ENCODE measurements at places on chromosomes 7 and 10. TPM values are rescaled to one million over a fixed set of nuclear protein-coding genes. Genes with fewer than 3 reads are reported as not detected.

DNA sequence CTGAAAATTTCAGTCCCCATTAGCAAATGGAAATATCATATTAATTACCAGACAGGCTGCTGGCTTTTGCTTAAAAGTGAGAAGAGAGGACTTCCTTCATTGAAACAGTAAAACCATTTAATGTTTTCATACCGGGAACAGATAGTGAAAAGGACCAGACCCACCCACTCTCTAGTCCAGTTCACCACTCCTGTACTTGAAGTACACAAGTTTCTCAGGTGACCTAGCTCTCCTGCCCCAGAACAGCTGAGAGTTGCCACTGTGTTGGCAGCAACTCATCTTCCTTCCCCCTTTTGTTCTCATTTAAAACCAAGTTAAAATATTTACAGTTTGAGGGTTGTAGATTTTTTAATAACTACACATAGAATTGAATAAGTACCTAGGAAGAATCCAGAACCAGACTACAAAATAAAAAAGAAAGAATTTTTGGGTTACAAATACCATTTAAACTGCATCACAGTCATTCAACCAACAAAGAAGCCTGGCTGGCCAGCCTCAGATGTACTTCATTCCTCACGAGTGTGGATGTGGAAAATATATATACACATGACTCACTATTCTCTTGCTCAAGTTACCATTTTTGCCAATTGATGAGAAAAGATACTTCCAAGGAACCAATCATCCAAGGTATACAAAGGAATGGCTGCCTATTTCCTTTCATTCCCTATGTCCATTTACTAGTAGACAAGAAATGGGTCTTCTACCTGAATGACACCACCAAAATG, 68.1 kb downstream of the VPS41 start:
- H3K4me3 ChIP-seq, result no peak overlapping the region
- H3K27me3 ChIP-seq, result no peaks in the 10 kb centered on the region

GRCh38 chr10:81108516-81109199, 571.0 kb downstream of the SH2D4B start:
- DNase-seq, result no peak
- no peak overlapping the region for H3K27ac ChIP-seq
- no peaks in the 10 kb centered on the region for H3K36me3 ChIP-seq

Gene COL17A1
- 41.3 TPM for total RNA-seq

Gene UBE3C
- total RNA-seq, result 77.6 TPM

DNA sequence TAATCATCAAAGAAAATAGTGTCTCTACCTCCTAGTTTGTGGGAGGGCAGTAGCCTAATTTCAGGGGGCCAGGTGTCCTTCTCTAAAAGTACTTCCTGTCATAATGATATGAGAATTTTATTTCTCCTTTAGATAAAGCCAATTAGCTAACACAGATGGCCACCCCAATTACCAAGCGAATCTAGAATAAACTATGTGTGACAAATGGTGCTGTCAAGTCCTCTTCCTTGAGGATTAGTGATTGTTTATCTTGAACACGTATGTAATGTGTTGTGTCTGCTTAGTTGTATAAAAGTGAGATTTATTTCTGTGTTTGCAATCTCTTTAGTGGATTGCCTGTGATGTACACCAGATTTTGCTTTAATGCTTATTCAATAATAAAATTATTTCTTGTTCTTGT, 1120.0 kb downstream of the SORCS1 start:
- no peak overlapping the region for H3K4me3 ChIP-seq
- no peaks in the 10 kb centered on the region for H3K27me3 ChIP-seq
- no peak overlapping the region for H3K27ac ChIP-seq
- H3K4me1 ChIP-seq, result no peaks in the 10 kb centered on the region
- DNase-seq, result no peak

- no peak for DNase-seq
- H3K27ac ChIP-seq, result no peak overlapping the region
- no peaks in the 10 kb centered on the region for H3K36me3 ChIP-seq
Measured at GRCh38 chr7:155449008-155449868, 8.7 kb upstream of the EN2 start.

GRCh38 chr10:99329554-99330346, 594 bp downstream of the CNNM1 start:
- no peak for DNase-seq
- H3K27ac ChIP-seq, result no peak overlapping the region
- H3K36me3 ChIP-seq, result no peaks in the 10 kb centered on the region
- no peaks in the 10 kb centered on the region for H3K4me1 ChIP-seq

Gene STEAP2
- 10.4 TPM for total RNA-seq

GRCh38 chr7:119223930-119224329, 999.4 kb downstream of the ANKRD7 start:
- DNase-seq, result no peak
- no peaks in the 10 kb centered on the region for H3K36me3 ChIP-seq
- no peaks in the 10 kb centered on the region for H3K4me1 ChIP-seq
- H3K27me3 ChIP-seq, result no peaks in the 10 kb centered on the region
- H3K4me3 ChIP-seq, result no peak overlapping the region

Gene SEMA3D
- 4.8 TPM for total RNA-seq

GRCh38 chr10:15237351-15237750, 68.9 kb upstream of the NMT2 start:
- peak; percentile 41 for DNase-seq
- no peaks in the 10 kb centered on the region for H3K36me3 ChIP-seq
- H3K27ac ChIP-seq, result no peak overlapping the region
- H3K4me3 ChIP-seq, result no peak overlapping the region

Measured in PC-9 (cell line).